ENCODE measurements at places on chromosomes 2 and 18.

- DNase-seq, result no peak
Observed at GRCh38 chr18:45409971-45410370, 205.3 kb upstream of the SLC14A2 start.

- no peak for DNase-seq
Observed at GRCh38 chr2:179059026-179059700, 9.2 kb upstream of the CCDC141 start.

DNA sequence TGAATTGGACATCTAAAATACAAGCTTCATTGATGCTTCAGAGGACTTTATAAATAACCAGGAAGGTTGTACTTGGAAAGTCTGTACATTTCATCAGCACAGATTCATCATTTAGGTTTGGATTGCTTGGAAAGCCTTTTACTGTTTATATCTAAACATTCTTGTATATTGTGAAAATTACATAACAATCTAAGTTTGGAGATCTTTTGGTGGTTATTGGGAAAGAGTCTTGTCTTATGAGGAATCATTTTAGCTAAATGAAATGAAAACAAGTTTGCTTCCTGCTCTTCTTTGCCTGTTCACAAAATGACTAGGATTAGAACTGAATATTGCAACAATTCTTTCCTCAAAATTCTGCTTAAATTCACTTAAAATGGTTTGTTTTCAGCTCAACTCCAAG, 79.3 kb downstream of the ABI2 start:
- DNase-seq, result no peak

DNA sequence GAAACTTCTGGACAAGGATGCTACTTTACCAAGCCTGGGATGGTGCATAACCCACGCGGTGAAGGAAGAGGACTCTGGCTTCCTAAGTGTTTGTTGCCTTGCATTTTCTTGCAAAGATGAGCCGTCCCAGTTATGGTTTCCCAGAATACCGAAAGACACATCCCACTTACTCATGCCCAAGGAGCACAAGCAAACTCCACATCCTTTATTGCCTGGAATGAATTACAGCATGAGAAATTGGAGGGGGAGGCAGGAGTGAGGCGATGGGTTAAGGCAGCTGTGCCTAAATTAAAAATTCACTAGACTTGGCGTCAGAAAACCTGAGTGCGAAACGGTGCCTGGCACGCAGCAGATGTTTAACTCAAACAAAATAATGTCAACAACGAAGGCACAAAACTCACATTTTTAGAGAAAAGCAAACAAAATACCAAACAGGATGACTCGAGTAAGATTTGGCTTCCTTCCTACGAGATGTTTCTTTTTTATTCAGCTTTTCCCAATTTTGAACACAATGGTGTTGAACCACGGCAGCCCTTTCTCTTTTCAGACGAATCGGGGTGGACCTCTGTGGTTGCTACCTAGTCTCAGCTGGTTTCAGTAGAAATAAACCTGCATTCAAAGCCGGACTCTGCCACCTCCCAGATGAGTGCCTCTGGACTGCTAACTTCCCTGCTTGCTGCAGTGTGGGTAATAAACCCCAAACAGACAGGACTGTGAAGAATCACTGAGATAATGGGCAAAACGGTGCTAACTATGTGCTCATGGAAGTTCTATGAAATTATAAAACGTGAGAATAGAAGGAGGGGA, 100.3 kb upstream of the NCK2 start:
- no peak for DNase-seq

GRCh38 chr2:236366397-236366796, 102.2 kb upstream of the ASB18 start:
- DNase-seq, result no peak

- DNase-seq, result peak; percentile 68
Observed at GRCh38 chr2:100422320-100423055, 5.0 kb upstream of the CHST10 start.

DNA sequence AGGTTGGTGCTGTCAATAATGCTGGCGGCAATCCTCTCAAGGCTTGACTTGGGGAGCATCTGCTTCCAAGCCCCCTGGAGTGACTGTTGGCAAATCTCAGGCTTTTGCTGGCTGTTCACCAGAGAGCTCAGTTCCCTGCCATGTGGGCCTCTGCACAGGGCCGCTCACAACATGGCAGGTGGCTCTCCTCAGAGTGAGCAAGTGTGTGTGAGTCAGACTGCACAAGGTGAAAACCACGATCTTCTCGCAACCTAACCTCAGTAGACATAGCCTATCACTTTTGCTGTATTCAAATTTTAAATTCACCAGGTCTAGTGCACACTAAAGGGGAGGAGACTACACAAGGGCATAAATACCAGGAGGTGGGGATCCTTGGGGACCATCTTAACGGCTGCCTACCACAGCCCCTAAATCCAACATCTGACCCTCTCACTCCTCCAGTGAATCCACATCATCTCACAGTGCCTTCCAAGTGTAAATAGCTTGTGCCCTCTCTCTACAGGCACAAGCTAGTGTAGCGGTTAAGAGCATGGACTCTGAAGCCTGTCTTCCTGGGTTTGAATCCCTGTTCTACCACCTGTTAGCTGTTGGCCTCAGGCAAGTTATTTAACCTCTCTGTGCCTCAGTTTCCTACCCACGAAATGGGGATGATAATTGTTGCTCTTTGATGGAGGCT, 187.7 kb upstream of the CXCR4 start:
- no peak for DNase-seq

DNA sequence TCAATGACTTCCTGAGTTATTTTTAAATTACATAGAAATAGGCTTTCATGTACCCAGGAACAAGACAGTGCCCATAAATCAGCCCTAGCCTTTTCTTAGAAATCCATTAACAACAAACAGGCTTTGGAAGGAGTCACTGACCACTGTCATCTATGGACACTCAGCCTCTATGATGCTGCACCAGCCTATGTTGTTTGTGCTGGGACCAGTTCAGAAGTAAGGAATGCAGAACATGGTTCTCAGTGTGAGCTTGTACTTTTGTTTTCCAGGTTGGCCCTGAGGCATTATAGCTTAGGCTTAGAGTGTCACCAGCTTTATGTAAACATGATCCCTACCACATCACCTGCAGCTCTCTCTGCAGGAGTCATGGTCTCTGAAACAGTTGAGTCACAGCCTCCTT, 335.7 kb upstream of the CDH7 start:
- DNase-seq, result no peak

DNA sequence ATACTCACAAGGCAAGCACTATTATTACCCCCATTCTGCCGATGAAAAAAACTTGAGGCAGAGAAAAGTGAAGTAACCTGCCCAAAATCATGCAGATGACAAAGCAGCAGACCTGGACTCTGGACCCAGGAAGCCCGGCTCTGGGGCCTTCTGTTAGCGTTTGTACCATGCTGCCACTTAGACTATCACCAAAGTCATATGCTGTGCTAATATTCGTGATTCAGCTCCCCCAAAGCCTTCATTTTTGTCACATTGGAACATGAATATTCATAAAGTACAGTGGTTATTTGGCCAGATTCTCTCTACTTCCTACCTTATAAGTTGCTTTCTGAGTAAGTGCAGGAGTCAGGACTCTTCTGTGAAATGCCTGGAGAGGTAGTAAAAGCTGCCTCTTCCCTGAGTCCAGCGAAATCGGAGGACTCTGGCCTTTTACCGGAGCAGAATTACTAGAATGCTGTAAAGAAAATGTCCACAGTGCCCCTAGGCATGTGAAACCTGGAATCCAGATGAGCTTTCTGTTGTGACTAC, 86.7 kb downstream of the FTCDNL1 start:
- no peak for DNase-seq

GRCh38 chr2:241412144-241412543, 56.1 kb downstream of the FARP2 start:
- peak; percentile 34 for DNase-seq

- no peak for DNase-seq
Observed at GRCh38 chr2:152420936-152421335, 86.0 kb downstream of the FMNL2 start.

GRCh38 chr18:25896178-25896780, 194.1 kb downstream of the SS18 start:
- DNase-seq, result peak; percentile 70

- no peak for DNase-seq
Observed at GRCh38 chr18:48126240-48126639, 195.8 kb upstream of the SMAD2 start.

Measured in HEK293T (cell line).